ENCODE measurements at places on chromosomes 1 and 21.
A peak's percentile ranks its signal among the peaks of the same experiment; 100 is the strongest.

- DNase-seq: no peak
Observed at GRCh38 chr1:9294405-9294773, 1.7 kb downstream of the SPSB1 start.

DNA sequence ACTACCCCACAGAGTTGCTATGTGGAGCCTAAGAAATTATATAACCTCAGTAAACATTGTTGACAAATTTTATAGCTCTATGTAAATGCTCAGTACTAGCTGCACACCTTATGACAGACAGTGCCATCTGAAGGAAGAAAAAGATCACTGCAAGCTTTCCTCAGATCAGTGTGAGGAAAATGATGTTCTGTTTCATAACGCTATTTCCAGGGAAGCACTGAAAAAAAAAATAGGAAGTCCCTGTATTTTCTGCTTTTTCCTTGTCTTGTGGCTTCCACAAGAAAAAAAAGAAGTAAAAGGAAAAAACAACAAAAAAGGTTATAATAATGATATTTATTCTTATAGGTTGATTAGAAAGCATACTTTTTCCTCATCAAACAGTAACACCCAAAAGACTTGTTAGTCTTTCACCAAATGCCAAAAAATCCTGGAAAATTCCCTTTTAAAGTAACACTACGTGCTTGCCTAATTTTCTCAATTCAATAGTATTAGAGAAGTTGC, 23.2 kb downstream of the LYST start:
- peak; percentile 29 for DNase-seq

- DNase-seq: no peak
Observed at GRCh38 chr1:241695246-241696171, 43.4 kb downstream of the WDR64 start.

DNA sequence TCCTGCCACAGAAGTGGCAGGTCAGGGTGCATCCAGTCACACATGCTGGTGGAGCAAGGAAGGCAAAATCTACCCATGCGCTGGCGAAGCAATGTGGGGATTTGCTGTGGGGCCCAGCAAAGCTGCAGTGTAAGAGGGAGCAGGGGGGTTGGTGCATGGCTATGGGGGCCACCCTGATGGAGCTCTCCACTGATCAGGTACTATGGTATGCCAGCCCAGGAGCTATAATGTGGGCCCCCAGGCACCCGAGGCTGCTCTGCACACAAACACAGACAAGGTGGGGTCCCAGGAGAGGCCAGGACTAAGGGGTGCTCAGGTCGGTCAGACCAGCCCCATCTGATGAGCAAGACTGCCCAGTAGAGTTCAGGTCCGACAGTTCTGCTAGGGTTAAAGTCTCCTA, 213.5 kb downstream of the ZC3H11B start:
- no peak for DNase-seq

DNA sequence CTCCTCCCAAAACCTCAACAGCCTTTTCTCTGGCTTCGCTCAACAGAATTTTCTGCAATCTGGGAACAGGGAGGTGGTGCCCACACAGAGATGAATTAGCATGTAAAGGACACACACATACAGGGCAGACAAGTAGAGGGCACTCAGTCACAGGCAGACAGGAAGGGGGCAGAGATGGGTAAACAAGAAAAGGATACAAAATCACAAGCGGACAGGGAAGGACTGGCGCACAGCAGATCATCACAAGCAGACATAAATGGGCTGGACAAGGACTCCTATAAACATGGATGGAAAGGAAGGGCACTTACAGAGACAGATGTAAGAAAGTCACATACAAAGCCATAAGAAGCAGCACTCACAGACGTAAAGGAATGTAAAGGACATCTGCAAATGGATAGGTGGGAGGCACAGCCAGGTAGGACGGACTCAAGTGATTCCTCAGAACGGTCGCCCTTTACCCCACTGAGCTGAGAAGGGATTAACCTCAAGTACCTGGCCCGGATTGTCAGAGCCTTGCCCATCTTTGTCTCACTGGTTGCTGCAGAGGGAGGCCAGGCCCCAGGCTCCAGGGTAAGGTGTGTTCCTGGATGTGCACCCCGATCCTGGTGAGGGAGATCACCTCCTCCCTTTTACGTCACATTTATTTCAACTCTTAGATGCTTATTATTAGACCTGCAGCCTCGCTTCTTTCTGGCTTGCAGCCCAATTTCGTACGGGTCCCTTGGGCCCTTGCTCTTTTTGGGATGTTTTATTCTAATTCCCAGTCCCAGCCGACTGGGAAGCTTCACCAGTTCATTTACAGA, 836 bp upstream of the PRCC start:
- no peak for DNase-seq

DNA sequence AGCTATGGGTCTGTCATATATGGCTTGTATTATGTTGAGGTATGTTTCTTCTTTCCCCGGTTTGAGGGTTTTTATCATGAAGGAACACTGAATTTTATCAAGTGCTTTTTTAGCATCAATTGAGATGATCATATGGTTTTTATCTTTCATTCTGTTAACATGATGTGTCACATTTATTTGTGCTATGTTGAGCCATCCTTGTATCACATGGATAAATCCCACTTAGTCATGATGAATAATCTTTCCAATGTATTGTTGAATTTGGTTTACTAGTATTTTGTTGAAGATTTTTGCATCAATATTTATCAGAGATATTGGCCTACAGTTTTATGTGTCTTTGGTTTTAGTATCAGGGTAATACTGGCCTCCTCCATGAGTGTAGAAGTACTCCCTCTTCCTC, 61.7 kb downstream of the GPR137B start:
- no peak for DNase-seq

DNA sequence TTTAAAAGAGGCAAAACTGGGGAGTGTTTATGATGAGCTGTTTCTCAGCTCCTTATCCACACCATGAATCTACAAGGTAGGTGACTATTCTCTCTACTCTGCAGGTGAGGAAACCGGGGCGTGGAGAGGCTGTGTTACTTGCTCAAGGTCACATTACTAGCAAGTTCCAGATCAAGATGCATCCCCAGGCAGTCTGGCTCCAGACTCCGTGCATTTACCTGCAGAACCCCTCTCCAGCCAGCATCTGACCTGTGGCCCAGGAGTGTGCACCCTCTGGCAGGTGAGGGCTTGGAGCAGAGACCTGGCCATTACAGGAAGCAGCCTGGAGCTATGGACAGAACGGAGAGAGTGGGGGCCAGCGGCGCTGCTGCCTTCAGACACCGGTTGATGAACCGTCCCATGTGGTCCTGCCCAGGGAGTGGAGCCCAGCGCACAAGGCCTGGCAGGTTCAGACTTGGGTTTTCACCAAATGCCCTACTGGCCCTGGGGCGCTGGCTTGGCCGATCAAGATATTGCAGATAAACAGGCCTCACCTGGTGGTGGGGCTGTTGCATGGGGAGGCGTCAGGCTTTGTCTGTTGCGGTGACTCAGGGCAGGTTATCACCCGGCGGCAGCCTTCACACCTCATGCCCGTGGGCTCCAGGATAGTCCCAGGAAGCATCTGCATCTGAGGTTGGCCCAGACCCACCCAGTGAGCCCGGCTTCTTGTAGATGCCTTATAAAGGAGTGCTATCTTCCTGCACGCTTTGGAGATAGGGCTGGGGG, 29.2 kb upstream of the WNT4 start:
- DNase-seq: no peak

All from CD4-positive, alpha-beta T cell treated with Interleukin-12 subunit alpha and Interleukin-12 subunit beta, for 1 hour (primary cell).